Right lung (tissue), 10 donors: ENCODE measurements at places on chromosomes 7 and 10. TPM values are rescaled to one million over a fixed set of nuclear protein-coding genes. Genes with fewer than 3 reads are reported as not detected.
A peak's percentile ranks its signal among the peaks of the same experiment; 100 is the strongest.

DNA sequence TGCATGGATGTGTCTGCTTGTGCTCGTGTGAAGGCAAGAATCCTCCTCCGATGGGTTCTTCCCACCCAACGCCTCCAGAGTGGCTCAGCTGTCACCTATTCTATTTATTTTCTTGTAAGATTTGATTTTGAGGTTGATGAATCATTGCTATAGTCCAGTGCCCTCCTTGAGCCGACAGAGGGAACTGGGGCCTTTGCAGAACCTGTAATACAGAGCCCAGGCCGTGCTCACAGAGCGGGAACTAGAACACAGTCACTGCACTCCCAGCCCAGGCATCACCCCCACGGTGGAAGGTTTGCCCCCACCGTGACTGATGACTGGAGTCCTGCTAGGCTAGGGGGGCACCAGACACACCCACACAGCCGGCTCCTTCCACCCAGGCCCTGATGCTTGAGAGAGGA, 2.0 kb downstream of the RARRES2 start:
- no peak for DNase-seq

GRCh38 chr10:122981066-122981464, 864 bp downstream of the PSTK start:
- peak; percentile 17 for DNase-seq

The DRGX gene
- 0.06 TPM for polyA plus RNA-seq

GRCh38 chr7:157875230-157876179, 538.7 kb downstream of the DNAJB6 start:
- no peak for DNase-seq

- no peak for DNase-seq
Observed at GRCh38 chr10:130809181-130809580, 502.3 kb downstream of the TCERG1L start.

DNA sequence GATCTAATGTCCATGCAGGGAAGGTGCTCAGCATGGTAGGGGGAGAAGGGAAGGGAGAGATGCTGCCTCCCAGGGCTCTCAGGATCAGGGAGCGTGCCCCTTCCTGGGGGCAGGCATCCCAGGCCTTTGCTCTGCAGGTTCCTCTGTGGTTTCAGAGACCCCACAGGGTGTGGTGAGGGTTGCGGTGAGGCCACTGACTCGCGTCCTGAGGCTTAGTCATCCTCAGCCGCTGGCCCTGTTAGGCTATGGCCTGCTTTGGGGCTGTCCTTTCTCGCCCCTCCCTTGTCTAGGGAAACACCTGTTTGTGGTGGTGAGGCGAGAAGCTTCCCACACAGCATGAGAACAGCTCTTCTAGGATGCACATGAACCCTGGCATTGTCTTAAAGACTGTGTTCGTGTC, 558.3 kb upstream of the FOXK1 start:
- DNase-seq, result no peak

DNA sequence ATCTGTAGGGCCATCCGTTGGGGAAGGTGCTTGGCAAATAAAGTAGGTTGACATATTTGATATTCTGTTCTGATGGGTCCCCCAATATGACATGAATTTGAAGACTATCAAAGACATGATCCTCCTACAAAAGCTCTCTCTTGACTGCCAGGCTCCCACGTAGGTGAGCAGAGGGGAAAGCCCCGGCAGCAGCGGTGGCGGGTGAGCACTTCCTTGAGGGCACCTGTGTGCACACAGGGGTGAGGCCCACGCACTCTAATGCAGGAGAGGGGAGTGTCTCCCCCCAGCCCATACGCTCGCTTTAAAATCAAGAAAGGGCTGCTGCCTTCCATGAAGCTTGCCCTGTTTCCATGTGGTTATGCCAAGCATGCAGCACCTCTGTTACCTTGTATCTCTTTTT, 100.4 kb downstream of the TAX1BP1 start:
- DNase-seq, result no peak

GRCh38 chr10:132460071-132460470, 63.1 kb downstream of the PWWP2B start:
- no peak for DNase-seq

DNA sequence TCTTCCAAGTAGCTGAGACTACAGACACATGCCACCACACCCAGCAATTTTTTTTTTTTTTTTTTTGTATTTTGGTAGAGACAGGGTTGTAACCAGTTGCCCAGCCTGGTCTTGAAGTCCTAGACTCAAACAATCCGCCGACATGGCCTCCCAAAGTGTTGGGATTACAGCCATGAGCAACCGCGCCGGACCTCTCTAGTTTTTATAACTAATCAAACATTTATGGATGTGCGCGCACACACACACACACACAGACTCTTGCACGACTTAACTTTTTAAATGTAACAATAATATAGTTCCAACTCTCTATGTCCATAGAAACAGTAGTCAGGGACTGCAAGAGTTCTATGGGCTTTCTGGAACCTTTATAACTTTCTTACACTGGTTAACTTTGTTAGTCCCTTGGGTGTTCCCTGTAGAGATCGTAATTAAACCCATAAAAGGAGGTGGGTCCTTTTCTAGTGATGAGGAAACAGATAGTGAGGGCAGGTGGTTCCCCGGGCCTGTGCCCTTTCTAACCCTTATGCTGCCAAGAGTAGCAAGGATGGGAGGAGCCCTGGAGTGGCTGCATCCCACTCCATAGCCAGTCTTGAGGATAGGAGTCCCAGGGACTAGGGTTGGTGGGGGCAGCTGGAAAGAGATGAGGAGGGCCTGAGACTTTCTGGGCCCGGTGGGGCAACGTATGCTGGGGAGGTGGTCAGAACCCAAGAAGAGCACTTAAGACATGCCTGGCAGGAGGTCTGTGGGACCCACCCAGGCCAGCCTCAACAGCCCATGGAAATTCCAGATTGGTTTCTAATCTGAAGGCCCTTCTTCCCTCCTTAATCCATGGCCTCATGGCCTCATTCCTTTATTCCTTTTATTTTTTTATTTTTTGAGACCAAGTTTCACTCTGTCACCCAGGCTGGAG, 8.6 kb downstream of the MARVELD1 start:
- DNase-seq, result no peak

The LBX1 gene
- polyA plus RNA-seq, result 0.35 TPM

The TFPI2 gene
- polyA plus RNA-seq, result 18.0 TPM

- no peak for DNase-seq
Observed at GRCh38 chr7:114334989-114335388, 79.6 kb upstream of the FOXP2 start.

DNA sequence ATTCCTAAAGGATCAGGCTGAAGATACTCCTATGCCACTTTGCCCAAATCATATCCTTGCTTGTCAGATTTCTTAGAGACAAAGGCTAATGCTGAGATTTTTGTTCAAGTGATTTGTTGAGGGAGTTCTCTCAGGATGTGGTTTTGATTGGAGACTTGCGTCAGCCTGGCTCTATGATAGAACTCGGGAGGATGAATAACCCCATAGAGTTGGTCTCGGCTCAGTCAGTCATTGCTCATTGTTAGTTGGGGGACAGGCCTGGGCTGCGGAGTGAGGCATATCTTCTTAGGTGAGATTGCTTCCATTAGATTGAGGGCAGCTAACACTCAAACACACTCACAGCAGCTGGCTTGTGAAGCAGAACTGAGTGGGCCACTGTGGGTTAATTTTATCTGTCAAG, 203.4 kb downstream of the KIF20B start:
- no peak for DNase-seq

DNA sequence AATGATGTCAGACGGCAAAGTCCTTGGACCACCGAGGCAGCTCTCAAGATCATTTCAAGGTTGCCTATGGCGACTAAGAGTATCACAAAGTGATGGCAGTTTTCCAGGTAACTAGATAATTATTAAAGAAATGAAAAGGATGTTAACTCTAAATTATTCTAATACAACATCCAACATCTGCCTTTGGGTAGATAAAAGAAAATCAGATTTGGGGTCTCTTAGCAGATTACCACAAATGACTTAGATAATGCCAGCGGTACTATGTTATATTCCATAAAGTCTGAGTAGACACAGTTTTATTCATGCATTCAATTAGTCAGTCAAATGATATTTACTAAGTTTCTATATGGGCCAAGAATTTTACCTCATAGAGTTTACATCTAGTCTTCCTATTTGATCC, 441.3 kb downstream of the NEBL start:
- DNase-seq, result no peak

GRCh38 chr7:74290553-74290950, 1.3 kb downstream of the CLIP2 start:
- no peak for DNase-seq

GRCh38 chr7:5758753-5759335, 22.6 kb downstream of the RNF216 start:
- DNase-seq, result no peak

DNA sequence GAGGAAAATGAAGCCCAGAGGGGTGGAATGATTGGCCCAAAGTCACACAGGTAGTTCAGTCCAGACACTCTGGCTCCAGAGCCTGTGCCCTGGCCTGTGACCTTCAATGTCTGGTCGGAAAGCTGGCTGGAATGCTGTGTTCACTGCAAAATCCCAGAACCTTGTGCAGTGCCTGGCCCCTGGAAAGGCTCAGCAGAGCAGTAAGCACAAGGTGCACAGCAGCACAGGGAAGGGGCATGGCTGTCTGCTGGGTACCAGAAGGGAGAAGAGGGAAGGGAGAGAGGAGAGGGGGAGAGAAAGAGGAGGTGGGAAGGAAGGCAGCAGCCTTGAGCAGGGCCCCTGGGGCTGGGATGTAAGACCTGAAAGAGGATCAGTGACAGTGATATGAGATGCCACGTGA, 28.4 kb upstream of the C10orf71 start:
- DNase-seq, result no peak

The SPDYE16 gene
- polyA plus RNA-seq, result 2.6 TPM

The AGR2 gene
- polyA plus RNA-seq, result 111 TPM

The MINDY4 gene
- 16.5 TPM for polyA plus RNA-seq

DNA sequence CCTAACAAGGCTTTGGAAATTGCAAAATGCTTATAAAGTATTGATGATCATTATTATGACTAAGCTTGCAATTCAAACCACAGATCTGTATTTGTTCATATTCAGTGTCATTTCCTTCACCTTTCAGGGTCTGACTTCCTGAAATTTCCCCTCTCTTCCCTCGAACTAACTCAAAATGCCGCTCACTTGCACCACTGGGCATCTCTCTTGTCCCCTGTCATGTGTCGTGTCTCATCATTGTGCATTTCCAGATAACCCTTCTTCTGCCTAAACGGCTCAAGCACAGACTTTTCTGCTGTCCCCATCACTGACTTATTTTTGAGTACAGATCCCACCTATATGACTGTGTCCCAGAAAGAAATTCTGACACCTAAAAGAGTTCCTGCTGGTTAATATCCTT, 41.0 kb upstream of the CELF2 start:
- no peak for DNase-seq

DNA sequence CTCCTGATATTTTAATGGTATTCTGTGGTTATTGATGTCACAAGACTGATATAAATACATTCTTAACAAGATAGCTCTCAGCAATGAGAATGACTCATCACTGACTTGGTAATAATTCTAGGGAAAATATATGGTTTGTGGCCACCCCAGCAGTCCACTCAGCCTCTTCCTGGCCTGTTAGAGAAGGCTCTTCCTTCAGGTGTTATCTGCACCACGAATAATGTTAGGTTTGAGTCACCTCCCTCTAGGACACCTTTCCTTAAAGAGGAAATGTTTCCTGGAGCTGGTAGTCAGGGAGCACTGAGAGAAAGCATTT, 163.3 kb downstream of the SVIL start:
- no peak for DNase-seq

The MYL10 gene
- polyA plus RNA-seq, result 0.55 TPM
